ENCODE measurements at places on chromosomes 2 and 18. TPM values are rescaled to one million over a fixed set of nuclear protein-coding genes. Genes with fewer than 3 reads are reported as not detected.

Gene SLC35G4
- total RNA-seq: not detected

Gene PAX8
- total RNA-seq: 13.1 TPM

Gene TMEM169
- total RNA-seq: 1.3 TPM

Gene MATN3
- 2.4 TPM for total RNA-seq

Gene ACVR1C
- total RNA-seq: 3.7 TPM

Gene TDRD15
- not detected for total RNA-seq

Gene TUBB8B
- 0.28 TPM for total RNA-seq

Gene CD226
- 1.7 TPM for total RNA-seq

Gene ACADL
- 1.1 TPM for total RNA-seq

Gene NDC80
- total RNA-seq: 0.84 TPM

Gene SLC30A3
- total RNA-seq: 1.9 TPM

Gene ASB1
- total RNA-seq: 24.1 TPM

Gene GBX2
- not detected for total RNA-seq

Gene LRRC30
- not detected for total RNA-seq

Gene ALPP
- total RNA-seq: not detected

Gene EPAS1
- total RNA-seq: 25.2 TPM

Gene CTLA4
- not detected for total RNA-seq

Gene HOXD12
- total RNA-seq: not detected

Gene NEU2
- total RNA-seq: not detected

Gene LRRTM4
- total RNA-seq: not detected

Gene NGEF
- total RNA-seq: 38.5 TPM

Gene OST4
- total RNA-seq: 355 TPM

Gene POTEJ
- total RNA-seq: not detected

Gene ALLC
- 0.57 TPM for total RNA-seq

Gene RAX
- total RNA-seq: not detected

Gene CYS1
- 1.4 TPM for total RNA-seq

Gene OTOS
- not detected for total RNA-seq

Gene ATOH8
- total RNA-seq: 5.6 TPM

Gene UPP2
- not detected for total RNA-seq

Gene KLHL14
- not detected for total RNA-seq

Gene EIF2B4
- total RNA-seq: 48.0 TPM

Gene LOXL3
- 12.8 TPM for total RNA-seq

Gene TWIST2
- 1.7 TPM for total RNA-seq

Gene KLHL29
- 20.5 TPM for total RNA-seq

Gene CNDP1
- not detected for total RNA-seq

Gene SLC16A14
- total RNA-seq: 6.1 TPM

Data from adrenal gland (tissue), 19 donors.